Daoy (cell line): ENCODE measurements at places on chromosomes 1 and 21. TPM values are rescaled to one million over a fixed set of nuclear protein-coding genes. Genes with fewer than 3 reads are reported as not detected.
A peak's percentile ranks its signal among the peaks of the same experiment; 100 is the strongest.

DNA sequence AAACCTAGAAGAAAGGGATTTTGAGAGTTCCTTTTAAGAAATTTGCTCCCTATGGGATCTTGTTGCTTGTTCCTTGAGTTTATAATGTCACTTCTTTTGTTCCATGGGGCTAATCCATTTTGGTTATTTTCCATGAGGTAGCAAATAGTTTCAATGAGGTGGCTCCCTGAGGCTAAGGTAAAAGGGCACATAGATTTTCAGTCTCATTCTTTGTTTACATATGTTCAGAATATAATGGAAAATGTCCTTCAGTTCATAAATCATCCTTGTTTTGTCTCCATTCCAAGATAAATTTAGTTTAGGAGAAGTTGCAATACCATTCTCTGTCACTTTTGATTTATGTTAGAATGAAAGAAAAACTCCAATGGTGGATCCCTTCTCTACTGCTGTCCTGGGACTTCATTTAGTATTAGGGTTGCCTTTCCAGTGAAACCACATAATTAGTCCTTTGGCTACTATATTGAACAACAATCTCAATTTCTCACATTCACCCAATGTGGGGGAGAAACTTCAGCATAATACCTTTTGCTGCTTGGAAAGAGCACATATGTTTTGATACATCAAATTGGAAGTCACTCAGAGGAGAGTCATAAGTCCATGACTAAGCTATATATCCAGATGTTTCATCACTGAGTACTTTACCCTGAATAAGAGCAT lies 80.9 kb upstream of the ADAMTS5 start:
- DNase-seq = peak; percentile 33

Gene FABP3
- total RNA-seq = not detected in 2 replicates

DNA sequence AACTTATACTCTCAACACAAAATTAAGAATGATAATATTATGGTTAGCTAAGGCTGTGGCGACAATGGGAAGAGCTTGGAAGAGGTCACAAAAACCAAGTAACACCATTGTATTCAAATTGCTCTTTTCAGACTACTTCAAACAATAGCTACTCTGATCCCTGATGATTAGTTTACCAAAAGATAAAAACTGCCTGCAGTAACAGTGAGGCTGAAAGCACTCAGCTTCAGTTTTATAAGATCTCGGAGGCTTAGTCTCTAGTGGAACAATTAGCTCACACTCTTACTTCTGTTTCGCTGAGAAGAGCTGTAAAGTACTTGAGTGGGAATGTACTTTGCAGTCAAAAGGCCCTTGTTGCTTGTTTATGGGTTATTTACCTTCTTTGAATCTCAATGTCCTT lies 278.5 kb downstream of the LRRC7 start:
- no peak for DNase-seq

DNA sequence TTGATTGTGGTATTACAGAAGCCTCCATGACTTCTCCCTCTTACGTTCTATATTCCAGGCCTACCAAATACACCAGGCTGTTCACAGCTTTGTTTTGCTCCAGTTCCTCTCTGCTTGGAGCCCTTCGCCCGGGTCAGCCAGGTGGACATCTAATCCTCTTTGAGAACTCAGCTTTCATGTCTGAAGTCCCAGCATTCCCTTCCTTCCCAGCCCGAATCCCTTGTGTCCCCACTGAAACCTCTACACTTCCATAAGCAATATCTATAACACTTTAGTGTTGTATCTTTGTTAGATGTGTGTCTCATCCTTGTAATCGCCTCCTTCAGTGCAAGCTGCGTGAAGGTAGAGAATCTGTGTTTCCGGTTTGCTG lies 1.9 kb downstream of the RNF11 start:
- DNase-seq = peak; percentile 21

DNA sequence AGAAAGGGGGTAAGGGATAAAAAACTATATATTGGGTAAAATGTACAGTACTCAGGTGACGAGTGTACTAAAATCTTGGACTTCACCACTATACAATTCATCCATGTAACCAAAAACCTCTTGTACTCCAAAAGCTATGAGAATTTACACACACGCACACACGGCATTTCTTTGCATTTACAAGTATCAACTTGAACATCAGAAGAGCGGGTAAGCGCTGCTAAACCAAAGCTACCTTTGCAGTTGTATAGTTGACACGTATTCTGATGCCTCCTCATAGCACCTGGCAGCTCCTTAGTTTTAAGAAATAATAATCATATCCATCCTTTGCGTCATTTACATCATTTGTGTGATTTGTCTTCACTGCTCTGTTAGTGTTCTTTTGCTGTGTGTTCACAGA lies 17.6 kb downstream of the CDC42BPA start:
- no peak for DNase-seq
